ENCODE measurements at places on chromosomes 1 and 21.

DNA sequence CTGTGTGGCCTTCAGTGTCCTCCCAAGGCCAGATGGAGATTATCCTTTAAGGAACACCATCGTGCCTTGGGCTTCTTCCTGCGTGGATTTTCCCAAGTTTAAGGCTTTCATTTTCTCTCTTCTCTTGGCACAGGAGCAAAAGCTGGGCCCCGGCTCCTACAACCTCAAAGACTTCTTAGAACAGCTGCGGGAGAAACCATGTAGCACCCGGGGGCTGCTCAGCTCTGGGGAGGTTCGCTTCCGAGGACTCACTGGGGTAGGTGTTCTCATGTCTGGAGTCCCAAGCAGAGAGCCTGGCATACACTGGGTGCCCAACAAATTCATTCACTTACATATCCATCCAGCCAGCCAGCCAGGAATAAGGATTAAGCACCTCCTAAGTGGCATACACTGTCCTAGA lies 6.6 kb upstream of the TTC22 start:
- peak; percentile 12 for DNase-seq

DNA sequence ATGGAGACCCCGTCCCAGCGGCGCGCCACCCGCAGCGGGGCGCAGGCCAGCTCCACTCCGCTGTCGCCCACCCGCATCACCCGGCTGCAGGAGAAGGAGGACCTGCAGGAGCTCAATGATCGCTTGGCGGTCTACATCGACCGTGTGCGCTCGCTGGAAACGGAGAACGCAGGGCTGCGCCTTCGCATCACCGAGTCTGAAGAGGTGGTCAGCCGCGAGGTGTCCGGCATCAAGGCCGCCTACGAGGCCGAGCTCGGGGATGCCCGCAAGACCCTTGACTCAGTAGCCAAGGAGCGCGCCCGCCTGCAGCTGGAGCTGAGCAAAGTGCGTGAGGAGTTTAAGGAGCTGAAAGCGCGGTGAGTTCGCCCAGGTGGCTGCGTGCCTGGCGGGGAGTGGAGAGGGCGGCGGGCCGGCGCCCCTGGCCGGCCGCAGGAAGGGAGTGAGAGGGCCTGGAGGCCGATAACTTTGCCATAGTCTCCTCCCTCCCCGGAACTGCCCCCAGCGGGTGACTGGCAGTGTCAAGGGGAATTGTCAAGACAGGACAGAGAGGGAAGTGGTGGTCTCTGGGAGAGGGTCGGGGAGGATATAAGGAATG lies 505 bp downstream of the LMNA start:
- DNase-seq, result peak; percentile 44

GRCh38 chr1:222071387-222071786 lies 329.5 kb upstream of the DUSP10 start:
- no peak for DNase-seq

- DNase-seq, result no peak
Measured at GRCh38 chr1:246705368-246705767, 18.8 kb upstream of the SCCPDH start.

DNA sequence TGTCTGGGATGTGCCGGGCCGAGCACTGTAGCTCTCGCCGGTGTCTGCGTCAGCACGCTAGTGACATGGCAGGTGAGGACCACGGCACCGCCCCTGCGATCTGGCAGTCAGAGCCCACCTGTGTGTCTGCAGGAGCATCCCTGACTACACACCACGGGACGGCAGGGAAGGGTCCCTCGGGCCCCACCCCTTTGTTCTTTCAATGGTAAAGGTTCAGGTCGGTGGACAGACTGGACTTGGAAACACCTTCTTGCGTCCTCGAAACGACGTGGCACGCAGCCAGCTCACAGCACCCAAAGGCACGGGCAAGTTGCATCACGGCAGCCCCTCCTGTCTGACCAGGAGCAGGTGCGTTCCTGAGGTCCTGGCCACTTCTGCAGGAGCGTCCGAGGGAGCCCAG lies 3.7 kb upstream of the SAMD11 start:
- DNase-seq, result no peak

- no peak for DNase-seq
Measured at GRCh38 chr1:4421986-4422385, 232.4 kb upstream of the AJAP1 start.

DNA sequence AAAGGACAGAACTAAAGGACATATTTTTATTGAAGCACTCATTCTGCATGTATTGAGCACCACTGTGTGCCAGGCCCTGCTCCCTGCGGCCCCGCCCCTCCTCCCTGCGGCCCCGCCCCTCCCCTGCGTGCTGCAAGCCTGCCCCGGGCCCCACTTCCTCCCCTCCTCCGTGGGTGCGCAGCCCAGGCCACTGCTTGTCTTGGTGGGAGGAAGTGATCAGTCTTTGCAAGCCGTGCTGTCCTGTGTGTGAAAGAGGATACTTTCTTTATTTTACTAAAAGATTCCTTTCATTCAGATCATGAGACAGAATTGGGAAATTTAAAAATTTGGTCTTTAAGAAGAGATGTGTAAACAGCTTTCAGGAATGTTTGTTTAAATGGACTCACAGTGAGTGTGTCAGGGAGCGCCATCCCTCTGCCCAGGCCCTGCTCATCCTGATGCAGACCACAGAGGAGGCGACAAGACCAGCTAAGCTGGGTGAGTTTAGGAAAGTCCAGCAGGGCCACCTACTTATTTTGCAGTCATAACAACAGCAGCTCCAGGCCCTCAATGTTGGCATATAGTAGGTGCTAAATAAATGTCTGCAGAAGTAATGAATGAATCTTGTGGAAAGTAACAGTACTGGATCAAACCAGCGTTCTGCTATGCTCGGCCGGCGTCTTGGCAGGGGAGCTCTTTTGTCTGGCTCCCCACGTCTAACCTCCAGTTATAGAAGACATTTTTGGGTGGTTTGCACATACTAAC lies 88.3 kb upstream of the SELENON start:
- DNase-seq, result peak; percentile 72

DNA sequence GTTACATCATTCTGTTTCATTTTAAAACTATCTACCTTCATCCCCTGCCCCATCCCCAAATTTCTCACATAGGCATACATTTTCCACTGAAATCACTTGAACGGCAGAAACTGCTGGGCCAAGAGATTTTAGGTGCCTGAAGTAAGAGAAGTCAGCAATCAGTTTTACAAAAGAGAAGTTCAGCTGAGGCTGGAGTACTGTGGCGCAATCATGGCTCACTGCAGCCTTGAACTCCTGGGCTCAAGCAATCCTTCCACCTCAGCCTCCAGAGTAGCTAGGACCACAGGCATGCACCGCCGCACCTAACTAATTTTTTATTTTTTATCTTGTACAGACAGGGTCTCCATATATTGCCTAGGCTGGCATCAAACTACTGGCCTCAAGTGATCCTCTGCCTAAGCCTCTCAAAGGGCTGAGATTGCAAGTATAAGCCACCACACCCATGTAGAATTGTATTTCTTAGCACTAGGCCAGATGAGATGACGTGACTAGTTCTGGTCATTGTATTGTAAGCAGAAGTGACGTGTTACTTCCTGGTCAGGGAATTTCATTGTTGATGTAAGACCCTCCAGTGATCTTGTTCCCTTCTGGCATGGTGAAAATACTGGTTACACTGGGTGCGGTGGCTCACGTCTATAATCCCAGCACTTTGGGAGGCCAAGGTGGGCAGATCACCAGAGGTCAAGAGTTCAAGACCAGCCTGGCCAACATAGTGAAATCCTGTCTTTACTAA lies 7.1 kb downstream of the BECN2 start:
- no peak for DNase-seq

- no peak for DNase-seq
Measured at GRCh38 chr21:17726047-17726829, 92.9 kb downstream of the C21orf91 start.

GRCh38 chr1:95095833-95096217 lies 21.3 kb upstream of the TLCD4 start:
- no peak for DNase-seq

DNA sequence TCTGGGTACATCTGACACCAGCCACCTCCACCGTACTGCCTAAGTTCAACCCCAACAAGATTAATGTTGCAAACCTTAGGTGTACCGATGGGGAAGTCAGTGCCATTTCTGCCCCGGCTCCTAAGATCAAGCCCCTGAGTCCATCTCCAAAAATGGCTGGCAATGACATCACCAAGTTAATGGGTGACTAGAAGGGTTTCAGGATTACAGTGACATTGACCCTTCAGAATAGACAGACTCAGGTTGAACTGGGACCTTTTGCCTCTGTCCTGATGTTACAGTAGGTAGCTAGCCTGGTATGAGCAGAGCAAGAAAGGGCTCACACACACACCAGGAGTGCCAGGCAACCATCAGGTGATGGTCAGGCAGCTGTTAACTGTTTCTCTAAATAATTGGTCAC lies 21.7 kb upstream of the ZMYM6 start:
- DNase-seq, result no peak

- no peak for DNase-seq
Measured at GRCh38 chr1:1563688-1564087, 11.0 kb downstream of the SSU72 start.

DNA sequence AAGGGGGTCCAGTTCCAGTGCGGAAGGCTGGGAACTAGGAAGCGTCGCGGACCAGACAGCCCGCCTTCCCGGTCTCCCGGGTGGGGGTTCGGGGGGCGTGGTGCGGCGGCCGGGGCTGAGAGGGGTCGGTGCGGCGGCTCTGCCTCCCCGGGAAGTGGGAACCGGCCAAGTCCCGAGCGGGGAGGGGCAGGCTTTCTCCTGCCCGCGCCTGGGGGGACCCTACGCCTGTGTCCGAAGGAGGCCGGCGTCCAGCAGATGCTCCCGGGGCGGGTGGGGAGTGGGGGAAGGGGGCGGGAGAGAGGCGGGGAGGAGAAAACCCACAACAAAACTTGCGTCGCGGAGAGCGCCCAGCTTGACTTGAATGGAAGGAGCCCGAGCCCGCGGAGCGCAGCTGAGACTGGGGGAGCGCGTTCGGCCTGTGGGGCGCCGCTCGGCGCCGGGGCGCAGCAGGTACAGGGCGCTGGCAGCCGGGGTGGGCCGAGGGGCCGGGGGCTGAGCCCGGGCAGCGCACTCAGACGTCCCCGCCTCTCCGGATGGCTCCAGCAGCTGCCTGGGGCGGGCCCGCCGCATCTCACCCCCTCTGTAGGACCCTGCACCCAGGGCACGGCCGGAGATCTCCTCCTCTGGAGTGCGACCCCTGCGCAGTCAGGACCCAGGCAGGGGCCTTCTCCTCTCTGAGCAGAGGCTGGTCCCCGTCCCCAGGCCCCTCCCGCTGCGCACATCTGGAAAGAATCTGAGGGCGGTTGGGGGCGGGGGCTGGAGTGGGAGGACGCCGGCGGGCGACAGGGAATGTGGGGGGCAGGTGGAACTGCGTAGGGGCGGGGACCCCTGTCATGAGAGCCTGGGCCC lies at the start of gene PODN:
Gene PODN (plus strand): TSS at position 355 of the 849 bp plus-strand sequence. CDS start 7,643 bp downstream, outside the sequence.
- no peak for DNase-seq

DNA sequence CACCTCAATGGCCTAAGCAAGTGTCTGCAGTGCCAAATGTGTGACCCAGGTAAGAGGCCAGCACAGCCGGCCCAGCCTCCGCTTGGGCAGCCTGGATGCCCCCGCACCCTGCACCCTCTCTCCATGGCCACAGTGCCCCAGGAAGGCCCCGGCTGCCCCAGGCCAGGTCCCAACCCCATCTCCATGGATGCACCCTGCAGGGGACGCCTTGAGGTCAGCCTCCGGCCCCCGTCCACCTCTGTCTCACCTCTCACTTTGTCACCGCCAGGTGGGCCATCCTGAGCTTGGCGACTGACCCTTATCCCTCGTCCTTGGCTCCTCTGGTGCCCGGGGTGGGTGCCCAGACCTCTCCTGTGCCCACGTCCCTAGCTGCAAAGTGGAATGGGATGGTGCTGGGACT lies 2.2 kb downstream of the TNFRSF14 start:
- no peak for DNase-seq

DNA sequence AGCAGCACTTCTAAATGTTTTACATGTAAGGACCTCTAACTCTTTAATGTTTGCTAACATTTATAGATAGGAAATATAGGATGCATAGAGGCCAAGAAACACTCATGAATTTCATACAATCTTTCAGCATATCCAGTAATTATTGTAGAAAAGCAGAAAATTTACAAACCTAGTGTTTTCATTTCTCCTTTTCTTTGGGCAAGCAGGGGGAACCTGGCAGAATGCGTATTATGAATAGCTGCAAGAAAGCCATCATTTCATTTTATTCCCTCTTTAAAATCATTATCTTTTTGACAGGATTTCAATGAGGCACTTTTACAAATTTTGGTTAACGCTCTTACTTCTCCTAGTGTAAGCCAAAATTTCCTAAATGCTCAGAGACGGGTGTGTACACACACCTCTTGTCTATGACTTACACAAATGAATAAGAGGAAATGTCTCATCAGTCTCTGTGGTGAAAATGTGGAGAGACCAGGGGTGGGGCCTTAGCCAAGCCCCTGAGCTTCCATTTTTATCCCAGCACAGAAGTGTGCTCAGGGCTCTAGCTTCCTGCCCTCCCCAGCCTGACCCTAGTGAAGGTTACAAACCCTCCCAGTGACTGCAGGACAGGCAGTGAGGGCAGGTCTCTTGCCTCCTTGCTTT lies 91.6 kb downstream of the LRRC8C start:
- DNase-seq, result peak; percentile 74

DNA sequence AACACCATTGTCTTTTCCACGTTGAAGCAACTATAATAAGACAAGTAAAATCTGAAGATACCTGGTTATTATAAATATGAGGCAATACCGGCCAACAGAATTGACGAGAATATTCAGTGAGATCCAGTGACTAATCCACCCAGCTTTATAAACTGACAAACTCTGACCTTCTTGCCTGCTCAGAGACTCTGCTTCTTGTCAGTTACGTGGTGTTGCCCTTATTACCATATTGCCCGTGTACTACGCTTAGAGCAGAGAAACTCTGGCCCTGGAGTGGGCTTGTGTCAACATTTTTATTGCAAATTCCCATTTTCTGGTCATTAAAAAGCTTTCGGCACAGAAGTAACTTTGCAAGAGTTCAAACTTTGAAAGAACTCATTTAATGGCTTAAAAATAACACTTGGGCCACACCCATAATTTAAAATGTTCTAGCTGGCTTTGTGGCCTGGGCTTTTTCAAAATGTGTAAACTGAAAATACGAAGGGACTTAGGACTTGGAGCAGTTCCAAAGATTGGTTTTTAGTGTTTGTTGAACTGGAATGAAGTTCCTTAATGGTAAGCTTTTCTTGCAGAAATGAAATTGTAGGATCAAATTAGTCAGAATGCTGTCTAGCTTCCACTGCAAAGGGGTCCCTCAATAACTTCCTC lies 266.2 kb downstream of the LMO4 start:
- DNase-seq, result no peak
